Stimulated activated CD8-positive, alpha-beta memory T cell treated with anti-CD3 and anti-CD28 coated beads, Interleukin-4, amount 100 ng/mL, for 1 hour (primary cell): ENCODE measurements at places on chromosomes 2 and 18.

GRCh38 chr2:230564805-230565779, 147.6 kb upstream of the CAB39 start:
- no peak for DNase-seq

GRCh38 chr2:197960786-197961185, 156.4 kb downstream of the PLCL1 start:
- no peak for DNase-seq

- no peak for DNase-seq
Measured at GRCh38 chr18:5543036-5543680, 639 bp downstream of the EPB41L3 start.

DNA sequence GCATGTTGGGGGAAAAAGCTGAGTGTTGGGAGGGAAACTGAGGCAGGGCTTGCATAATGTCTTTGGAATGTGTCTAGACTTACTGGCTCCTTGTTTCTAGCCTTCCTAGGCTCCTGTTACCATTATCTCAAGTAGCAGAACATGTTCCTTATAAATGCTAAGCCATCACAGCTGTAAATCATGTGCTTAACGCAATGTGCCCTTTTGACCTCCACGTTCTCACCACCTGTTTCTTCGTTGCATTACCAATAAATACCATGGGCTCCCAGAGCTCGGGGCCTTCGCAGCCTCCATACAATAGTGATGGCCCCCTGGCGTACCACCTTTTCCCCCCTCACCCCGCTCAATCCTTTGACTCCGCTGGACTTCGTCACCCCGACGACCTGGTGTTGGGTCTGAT, 54.0 kb upstream of the CWC22 start:
- no peak for DNase-seq

GRCh38 chr2:134207589-134208209, 46.2 kb upstream of the MGAT5 start:
- DNase-seq, result peak; percentile 16

- no peak for DNase-seq
Measured at GRCh38 chr2:203928849-203929248, 7.7 kb upstream of the ICOS start.
